Motor neuron (in vitro differentiated cells): ENCODE measurements at places on chromosomes 3 and 15. TPM values are rescaled to one million over a fixed set of nuclear protein-coding genes. Genes with fewer than 3 reads are reported as not detected.

TUSC7 gene
- 1.4 and 2.8 TPM in 2 replicates for total RNA-seq

PLA2G4B gene
- total RNA-seq, result 3.7 and 4.8 TPM in 2 replicates

NR1I2 gene
- 1.7 TPM in 1 of 2 replicates, not detected in the other for total RNA-seq

LINGO1 gene
- 37.2 and 37.3 TPM in 2 replicates for total RNA-seq

STOML1 gene
- total RNA-seq, result 23.6 and 25.3 TPM in 2 replicates

LINS1 gene
- total RNA-seq, result 11.6 and 12.1 TPM in 2 replicates

AHSG gene
- not detected in 2 replicates for total RNA-seq

ERICH6 gene
- 0.43 and 0.44 TPM in 2 replicates for total RNA-seq

NRG4 gene
- 1.5 and 2.1 TPM in 2 replicates for total RNA-seq

C2CD4A gene
- 0.24 and 0.28 TPM in 2 replicates for total RNA-seq

CHP1 gene
- total RNA-seq, result 31.4 and 33.2 TPM in 2 replicates

TLR9 gene
- 0.14 and 0.36 TPM in 2 replicates for total RNA-seq

RGMA gene
- total RNA-seq, result 51.0 and 59.9 TPM in 2 replicates

ADAMTSL3 gene
- 0.18 and 0.21 TPM in 2 replicates for total RNA-seq

NSUN3 gene
- total RNA-seq, result 11.2 TPM in 2 replicates

SNX33 gene
- 2.2 and 2.4 TPM in 2 replicates for total RNA-seq

DNA sequence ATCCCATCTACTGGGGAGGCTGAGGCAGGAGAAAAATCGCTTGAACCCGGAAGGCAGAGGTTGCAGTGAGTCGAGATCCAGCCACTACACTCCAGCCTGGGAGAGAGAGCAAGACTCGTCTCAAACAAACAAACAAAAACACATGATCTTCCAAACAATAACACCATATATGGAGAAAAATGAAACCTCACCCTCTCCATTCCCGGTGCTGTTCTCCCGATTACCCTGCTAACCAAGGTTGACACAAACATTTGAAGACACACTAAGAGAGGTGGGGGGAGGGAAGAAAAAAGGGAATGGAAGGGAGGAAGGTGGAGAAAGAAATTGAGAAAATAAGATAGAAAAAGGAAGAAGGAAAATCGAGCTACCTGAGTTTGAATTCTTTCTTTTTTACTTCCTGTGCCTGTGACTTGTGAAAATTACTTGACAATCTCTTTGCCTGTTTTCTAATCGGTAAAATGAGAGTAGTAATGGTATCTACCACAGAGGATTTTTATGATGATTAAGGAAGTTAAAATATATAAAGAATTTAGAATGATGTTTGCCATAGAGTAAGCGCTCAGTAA is 1.1 kb upstream of the PLSCR2 start:
- no peak for ATAC-seq

DNA sequence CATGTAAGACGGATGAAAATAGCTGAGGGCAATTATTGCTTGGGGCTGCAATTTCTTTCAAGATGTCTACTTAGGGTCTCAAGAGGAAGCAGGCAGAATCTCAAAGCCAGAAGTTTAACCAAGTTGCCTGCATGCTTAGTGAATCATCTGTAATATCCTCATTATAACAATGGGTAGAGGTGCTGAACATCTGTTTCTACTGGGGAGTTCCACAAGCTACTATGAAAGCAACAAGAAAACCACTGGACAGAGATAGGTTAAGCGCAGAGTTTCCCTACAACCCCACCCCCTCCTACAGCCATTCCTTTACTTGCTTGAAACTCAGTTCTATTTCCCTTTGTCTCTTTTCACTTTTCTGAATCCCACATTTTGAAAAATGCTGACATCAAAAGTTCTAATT is 759.4 kb upstream of the GBE1 start:
- ATAC-seq, result no peak

DNA sequence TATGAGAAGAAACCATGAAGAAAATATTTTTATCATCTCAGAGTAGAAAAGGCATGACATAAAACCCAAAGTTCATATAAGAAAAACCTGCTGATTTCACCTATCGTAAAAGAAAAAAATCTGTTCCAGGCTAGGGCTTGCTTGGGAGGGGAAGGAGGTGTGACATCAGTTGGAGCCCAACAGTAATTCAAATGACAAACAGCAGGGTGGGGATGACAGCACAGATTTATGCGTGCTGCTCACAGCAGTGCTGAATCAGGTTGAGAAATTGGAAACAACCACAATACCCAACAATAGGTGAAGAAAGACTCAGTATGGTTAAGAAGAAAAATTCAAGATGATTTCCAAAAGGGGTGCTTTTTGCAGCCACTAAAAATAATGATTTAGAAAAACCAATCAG is 172.4 kb downstream of the PDE8A start:
- ATAC-seq, result peak; percentile 97

- ATAC-seq, result no peak
Measured at GRCh38 chr15:93214106-93214505, 125.1 kb upstream of the RGMA start.

- no peak for ATAC-seq
Measured at GRCh38 chr15:101694261-101694660, 30.0 kb downstream of the TARS3 start.

GRCh38 chr15:48550822-48551525 is 94.5 kb downstream of the FBN1 start:
- ATAC-seq, result no peak

- ATAC-seq, result peak; percentile 27
Measured at GRCh38 chr3:9201266-9201665, 48.2 kb downstream of the SRGAP3 start.

GRCh38 chr3:135760581-135760980 is 204.9 kb upstream of the PPP2R3A start:
- no peak for ATAC-seq

- peak; percentile 17 for ATAC-seq
Measured at GRCh38 chr3:104291878-104292277, 1074.8 kb upstream of the ALCAM start.

GRCh38 chr3:105845488-105845887 is 23.3 kb downstream of the CBLB start:
- ATAC-seq, result no peak

DNA sequence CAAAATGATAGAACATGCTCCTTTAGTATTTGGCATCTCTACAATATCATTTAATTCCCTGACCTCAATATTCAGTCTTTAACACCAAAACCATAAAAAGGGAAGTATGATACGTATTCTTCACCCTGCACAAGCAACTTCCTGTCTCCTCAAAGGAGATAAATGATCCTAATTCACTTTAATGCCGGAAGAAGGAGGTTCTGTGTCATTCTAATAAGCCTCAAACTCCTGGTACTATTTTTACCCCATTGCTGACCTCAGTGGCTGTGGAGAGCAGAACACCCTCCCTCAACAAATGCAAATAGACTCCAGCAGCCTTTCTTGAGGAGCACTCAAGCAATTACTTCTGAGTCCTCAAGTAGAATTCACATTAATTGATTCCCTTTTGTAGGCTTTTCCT is 173.3 kb downstream of the TMEM108 start:
- peak; percentile 50 for ATAC-seq

DNA sequence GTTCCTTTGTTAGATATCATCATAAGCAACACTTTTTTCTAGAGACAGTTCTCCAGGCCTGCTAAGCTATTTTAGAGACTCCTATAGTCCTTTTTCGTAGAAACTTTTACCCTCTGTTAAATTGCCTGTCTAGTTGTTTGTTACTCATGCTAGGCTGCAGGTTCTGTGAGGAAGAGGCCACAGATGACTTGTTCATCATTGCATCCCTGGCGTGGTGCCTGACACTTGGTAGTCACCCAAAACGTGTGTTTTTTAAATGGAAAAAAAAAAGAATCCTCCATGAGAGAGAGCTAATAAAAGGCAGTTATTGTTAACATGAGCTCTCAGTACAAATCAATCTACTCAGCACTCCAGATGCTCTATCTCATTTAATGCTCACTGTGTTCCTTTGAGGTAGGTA is 35.1 kb downstream of the CCDC54 start:
- no peak for ATAC-seq

- ATAC-seq, result no peak
Measured at GRCh38 chr3:58840949-58841348, 174.4 kb upstream of the FAM3D start.

GRCh38 chr3:50289130-50289529 is 3.1 kb downstream of the IFRD2 start:
- no peak for ATAC-seq

GRCh38 chr15:40320931-40321371 is 2.5 kb upstream of the INAFM2 start:
- ATAC-seq, result peak; percentile 11

DNA sequence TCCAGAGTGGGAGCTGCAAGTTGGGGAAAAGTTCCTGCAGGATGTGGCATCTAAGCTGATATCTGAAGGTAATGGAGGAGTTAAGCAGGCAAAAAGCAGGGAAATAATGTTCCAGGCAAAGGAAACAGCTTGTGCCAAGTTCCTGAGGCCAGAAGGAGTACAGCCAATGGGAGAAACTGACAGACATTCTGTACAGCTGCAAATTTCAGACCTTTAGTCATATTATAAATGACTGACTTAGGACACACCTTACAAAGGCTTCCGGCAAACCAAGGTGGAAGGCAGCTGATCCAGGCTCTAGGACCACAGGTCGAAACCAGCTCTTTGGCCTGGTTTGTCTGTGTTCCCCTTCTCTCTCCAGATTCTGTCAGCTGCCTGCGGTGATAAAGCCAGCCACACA is 9.3 kb downstream of the WWTR1 start:
- peak; percentile 36 for ATAC-seq

DNA sequence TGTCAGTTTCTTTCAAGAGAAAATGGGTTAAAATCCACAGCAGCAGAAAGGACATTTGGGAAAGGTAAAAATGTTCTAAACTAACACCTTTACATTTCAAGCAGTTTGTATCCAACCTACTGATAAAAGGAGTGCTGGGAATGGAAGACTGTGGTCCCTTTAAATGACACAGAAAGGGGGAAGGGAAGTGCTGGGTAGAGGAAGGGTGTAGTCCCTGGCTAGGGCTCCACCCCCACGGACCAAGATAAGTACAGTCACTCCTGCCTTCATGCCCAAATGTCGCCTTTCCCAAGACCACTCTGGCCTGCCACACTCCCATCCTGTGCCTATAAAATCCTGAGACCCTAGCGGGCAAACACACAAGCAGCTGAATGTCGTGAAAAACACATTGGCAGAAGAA is 350.9 kb upstream of the POU1F1 start:
- no peak for ATAC-seq

DNA sequence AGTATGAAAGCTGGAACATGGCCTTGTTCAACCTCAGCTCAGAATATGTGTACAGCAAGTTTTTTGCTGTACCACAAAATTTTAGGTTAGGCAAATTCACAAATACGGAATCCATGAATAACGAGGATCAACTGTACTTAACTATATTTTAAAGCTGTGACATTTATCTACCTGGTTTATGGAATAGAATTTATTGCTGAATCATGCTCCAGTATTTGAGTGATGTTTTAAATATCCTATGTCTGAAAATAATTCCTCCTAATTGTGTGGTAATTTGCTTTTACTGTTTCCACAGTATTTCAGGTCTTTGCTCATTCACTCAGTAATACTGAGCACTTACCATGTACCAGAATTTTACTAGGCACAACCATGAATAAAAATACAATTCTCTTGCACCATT is 29.5 kb downstream of the SEC62 start:
- ATAC-seq, result no peak

GRCh38 chr3:121574449-121574848 is 6.7 kb downstream of the ARGFX start:
- no peak for ATAC-seq

DNA sequence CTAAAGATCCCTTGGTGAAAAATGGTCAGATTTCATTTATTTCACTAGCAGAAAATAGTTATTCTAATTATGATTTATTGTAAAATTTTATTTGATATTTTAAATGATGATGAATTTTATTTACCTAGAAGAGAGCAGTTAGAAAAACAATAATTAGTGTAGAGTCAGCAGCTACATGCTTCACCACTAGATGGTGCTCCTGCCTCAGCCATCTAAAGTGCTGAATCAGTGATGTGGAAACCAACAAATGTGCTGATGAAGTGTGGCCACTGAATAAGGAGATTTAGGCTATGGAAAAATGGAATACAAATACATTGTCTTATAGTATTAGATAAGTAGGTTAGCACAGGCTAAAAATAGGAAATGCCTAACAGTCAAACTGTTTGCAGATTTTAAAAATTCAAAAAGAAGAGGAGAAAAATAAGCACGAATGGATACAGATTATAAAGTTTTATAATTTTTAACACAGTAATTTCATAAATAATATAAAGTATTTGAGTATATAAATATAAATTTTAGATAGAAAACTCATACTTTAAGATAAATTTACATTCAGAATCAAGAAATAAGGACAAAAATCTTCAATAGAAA is 109.8 kb downstream of the PPP2R3A start:
- peak; percentile 72 for ATAC-seq

GRCh38 chr15:66386204-66387123 is at the start of gene MAP2K1:
MAP2K1 (plus strand) TSS chr15:66386912; CDS start chr15:66387348, 436 bp downstream.
- ATAC-seq, result peak; percentile 93

GRCh38 chr15:78461171-78461888 is 23.3 kb downstream of the IREB2 start:
- ATAC-seq, result no peak
